ENCODE measurements at places on chromosomes 7 and 10.

- DNase-seq: no peak
Observed at GRCh38 chr10:109773288-109774120, 149.8 kb downstream of the XPNPEP1 start.

- peak; percentile 56 for DNase-seq
Observed at GRCh38 chr7:73827567-73828106, 3.2 kb upstream of the CLDN4 start.

- DNase-seq: no peak
Observed at GRCh38 chr10:75226095-75226494, 9.7 kb downstream of the COMTD1 start.

- DNase-seq: peak; percentile 83
Observed at GRCh38 chr7:99918959-99919813, at the start of gene TRIM4. Gene TRIM4 (minus strand): TSS chr7:99919530. CDS start chr7:99919401, 129 bp downstream.

GRCh38 chr7:33444511-33444910, 315.1 kb downstream of the BBS9 start:
- no peak for DNase-seq

Data from NCI-H2227 treated with DMSO at 0.1 percent for 48 hours (cell line).